ENCODE measurements at places on chromosomes 2 and 18. TPM values are rescaled to one million over a fixed set of nuclear protein-coding genes. Genes with fewer than 3 reads are reported as not detected.

The RUFY4 gene
- not detected for total RNA-seq

The DSG1 gene
- 0.68 TPM for total RNA-seq

GRCh38 chr18:47999801-48000248 lies 69.4 kb upstream of the SMAD2 start:
- DNase-seq: no peak

DNA sequence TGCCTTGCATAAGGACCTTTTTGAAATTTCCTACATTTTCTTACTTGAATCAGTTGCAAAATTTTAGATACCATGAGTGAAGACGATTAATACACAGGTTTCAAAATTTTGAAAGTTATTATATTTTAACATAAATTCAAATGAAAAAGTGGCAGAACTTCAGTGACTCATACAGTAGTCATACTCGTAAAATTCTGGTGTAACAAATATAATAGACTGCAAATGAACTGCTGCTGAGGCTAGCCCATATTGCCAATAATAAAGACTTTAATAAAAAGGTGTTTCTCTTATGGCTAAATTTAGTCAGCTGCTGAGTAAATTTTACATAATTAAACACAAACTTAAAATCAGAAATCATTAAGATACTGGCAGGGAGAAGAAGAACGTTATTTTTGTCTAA lies 36.9 kb downstream of the MSH6 start:
- DNase-seq: no peak

- DNase-seq: no peak
Measured at GRCh38 chr2:65885266-65885665, 452.9 kb upstream of the SPRED2 start.

DNA sequence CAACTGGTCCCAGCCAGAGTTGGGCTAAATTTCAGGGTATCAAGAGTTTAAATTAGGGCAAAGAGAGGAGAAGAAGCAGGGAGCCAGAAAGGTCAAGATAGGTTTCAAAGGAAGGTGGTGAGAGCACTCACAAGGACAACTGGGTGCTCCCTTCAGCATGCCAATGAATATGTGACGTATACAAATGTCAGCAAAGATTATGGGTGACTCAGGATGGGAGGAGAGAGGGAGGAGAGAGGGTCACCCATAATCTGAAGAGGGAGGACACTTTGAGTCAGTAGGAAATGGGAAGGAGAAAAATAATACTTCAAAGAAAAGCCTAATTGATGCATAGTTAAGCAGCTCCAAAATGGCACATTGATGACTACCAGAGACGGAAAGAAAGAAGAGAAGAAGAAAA lies 53.1 kb upstream of the ABCA12 start:
- DNase-seq: no peak

DNA sequence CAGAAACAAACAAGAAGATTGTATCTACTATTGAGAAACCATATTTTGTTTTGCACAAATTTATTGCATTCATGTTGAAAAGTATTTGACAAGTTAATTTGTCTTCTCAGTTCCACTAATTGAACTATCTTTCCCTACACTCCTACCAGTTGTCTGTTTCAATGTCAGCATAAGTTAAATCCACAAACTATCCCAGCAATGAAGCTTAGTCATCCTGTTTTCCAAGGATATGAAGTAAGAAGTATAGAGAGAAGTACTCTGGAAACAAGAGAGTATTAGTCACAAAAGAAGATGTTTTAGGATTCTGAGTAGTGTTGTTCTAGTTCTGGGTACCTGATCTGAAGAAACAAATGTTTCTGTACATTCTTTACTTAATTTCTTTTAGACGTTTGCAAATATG lies 261.6 kb upstream of the ZNF804A start:
- DNase-seq: no peak
